Immature natural killer cell (primary cell): ENCODE measurements at places on chromosomes 6 and 20. TPM values are rescaled to one million over a fixed set of nuclear protein-coding genes. Genes with fewer than 3 reads are reported as not detected.
A peak's percentile ranks its signal among the peaks of the same experiment; 100 is the strongest.

The HLA-DRB1 gene
- polyA plus RNA-seq = 268 TPM

The TFAP2C gene
- polyA plus RNA-seq = not detected

GRCh38 chr6:134389129-134389528 lies 71.2 kb upstream of the SGK1 start:
- DNase-seq = no peak

The GLO1 gene
- polyA plus RNA-seq = 87.1 TPM

DNA sequence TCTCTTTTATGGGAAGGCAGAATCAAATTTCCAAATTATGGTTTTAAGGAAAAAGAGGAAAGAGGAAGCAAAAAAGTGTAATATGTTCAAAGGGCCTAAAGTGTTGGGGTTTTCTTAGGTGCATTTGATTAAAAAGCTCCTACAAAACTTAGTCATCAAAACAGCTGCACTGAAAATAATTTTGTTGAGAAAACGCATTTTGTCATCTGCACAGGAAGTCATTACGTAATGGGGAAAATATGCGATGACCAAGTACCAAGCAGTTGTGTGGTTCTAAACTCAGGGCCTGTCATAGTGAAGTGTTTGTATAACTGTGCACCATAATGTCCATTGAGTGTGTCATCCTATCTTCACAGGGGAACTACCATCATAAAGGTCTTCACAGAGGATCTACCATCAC lies 15.6 kb downstream of the HAO1 start:
- no peak for DNase-seq

DNA sequence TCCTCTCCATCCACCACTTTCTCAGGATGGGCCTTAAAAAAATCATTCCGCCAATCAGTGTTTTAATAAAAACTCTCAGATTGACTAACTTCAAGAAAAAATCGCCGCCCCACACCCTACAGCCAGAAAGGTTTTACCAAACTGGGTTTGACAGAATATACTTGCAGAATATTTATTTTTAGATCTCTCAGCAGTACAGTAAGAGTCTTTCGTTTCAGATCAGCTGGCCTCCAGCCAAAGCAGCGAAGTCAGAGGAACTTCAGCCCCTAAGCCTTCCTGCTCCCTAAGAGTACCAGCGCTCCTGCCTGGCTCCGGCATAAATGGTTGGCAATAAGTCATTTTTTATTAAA lies 24.7 kb downstream of the TBC1D7 start:
- peak; percentile 23 for DNase-seq
